ENCODE measurements at places on chromosomes 1 and 21.

DNA sequence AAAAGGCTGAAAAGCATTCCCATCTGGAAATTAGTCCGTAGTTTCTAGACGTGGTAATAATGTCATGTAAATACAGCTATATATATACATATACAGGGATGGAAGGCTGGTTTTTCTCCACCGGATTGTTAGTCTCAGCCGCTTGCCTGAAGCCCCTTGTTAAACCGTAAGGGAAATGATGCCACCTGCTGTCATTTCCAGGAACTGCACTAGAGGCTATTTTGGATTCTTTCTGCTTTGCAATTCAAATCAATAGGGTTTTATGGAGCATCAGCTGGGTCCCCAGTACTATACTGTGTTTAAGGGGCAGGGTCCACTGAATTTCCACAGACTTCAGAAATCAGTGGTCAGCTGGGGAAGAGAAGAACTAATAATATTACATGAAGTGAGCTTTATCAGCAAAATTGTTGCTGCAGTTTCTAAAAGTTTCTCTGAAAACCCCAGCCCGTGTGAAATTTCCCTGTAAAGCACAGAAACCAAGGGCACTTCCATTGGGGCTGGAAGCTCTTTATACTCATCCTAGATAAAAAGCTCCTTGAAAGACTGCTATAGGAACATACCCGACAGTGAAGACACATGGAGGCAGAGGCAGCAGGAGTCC, 33.8 kb upstream of the MPZL1 start:
- DNase-seq: peak; percentile 52

GRCh38 chr1:113980110-113980509, 836 bp downstream of the OLFML3 start:
- no peak for DNase-seq

DNA sequence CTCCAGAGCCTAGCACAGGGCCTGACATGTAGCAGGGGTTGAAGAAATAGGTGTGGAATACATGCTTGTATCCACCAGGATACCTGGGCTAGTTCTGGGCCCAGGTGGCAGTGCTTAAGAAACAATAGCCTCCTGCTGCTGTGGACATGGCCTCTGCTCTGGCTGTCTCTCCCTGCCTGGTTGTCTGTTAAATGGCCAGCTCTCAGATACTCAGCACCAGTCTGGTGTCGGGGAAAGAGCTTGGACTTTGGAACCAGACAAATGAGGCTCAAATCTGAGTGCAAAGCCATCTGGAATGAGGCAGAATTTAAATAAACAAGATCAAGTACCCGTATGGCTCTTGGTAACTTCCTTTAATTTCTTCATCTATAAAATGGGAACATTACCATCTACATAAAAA, 31.5 kb downstream of the SESN2 start:
- DNase-seq: no peak

DNA sequence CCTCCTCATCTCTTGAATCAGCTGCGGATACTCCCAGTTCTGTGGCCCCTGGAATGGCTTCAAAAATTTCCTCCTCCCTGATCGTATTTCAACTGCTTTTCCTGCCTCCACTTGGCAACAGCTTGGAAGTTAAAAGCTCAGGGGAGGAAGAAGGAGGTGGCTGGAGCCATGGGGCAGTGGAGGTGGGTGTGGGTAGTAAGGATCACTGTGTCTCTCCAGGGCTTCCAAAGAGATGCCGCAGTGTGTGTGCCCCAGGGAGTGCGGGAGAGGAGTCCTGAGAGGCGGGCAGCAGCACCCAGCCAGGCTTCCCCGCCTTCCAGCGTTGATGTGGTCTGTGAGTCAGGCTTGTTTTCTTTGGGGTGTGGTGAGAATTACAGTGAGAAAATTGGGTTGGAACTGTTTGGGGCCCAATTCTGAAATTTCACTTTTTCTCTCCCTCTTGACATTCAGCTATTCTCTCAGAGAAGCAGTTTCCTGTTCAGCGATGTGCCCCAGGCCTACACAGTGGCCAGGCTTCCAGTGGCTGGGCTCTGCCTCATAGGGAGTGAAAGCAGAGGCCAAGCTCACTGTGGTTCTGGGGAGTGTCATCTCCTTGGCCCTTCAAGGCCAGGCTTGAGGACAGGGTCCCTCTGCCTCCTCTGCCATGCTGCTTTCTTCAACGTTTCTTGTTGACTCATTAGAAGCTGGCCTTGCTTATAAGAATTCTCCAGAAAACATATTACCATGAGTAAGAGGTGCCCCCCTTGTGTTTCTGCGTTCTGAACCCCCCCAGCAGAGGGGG, 69.0 kb downstream of the PGM1 start:
- no peak for DNase-seq

GRCh38 chr1:31272369-31272768, 24.2 kb downstream of the SNRNP40 start:
- no peak for DNase-seq

DNA sequence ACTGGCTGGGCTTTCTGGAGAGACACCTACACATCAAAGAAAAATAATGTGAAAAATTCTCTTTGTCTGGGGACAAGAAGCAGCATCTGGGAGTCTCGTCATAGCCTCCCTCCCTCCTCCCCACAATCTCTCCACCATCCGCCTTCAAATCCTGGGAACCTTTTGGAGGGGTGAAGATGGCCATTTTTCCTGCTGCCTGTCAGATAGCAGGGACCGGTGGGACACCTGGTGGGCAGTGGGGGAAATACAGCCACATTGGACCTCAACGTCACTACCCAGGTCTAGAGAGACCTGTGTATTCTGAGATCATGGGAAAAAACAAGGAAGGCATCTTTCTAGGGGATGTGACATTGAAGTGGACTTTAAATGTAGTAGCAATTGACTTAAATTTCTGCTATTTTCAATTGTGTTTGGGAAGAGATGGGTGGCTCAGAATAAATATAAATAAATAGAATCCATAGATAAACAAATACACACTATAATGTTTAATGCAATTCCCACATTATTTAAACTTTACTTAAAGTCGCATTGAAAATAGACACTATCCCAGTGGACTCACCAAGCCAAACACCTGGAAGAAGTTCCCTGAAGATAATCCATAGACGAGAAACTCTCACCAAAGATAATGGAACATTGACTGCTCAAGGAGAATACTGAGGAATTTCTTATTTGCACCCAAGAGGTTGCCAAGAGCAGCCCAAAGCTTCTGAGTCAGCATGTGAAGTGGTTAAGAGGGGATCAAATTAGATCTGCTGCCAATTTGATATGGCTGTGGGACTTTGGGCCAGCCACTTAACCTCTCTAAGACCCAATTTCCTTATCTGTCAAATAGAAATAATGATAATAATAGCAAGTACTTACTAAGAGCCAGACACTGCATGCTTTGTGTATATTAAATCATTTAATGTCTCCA, 147.6 kb upstream of the CAMK1G start:
- no peak for DNase-seq

DNA sequence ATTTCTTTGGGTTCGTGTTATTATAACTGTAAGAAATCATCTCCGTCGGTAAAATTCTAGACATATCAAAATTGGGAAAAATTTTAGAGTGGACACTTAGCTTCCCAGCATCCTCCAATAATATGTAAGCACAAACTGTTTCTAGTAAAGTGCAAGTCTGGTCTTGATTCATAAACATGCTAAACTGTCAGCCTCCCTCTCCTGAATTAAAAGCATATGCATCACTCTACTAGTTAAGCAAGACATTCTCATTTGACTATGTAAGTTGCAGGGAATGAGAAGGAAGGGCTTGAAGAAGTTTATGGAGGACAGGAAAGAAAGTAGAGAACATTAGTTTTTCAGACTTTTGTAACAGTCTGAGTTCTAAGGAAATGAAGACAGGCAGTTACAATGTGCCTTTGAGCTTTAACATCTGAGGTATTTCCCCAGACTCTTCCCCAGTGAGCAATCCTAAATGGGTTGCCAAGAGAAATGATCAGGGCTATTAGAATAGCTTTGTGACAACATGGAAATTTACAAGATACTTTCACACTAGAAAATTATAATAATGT, 90.0 kb downstream of the TYW3 start:
- DNase-seq: no peak

GRCh38 chr1:90862782-90863181, 145.7 kb upstream of the BARHL2 start:
- no peak for DNase-seq

GRCh38 chr21:43343095-43343991, 83.6 kb downstream of the SIK1 start:
- no peak for DNase-seq

- no peak for DNase-seq
Observed at GRCh38 chr1:145965119-145965744, 742 bp downstream of the POLR3GL start.

DNA sequence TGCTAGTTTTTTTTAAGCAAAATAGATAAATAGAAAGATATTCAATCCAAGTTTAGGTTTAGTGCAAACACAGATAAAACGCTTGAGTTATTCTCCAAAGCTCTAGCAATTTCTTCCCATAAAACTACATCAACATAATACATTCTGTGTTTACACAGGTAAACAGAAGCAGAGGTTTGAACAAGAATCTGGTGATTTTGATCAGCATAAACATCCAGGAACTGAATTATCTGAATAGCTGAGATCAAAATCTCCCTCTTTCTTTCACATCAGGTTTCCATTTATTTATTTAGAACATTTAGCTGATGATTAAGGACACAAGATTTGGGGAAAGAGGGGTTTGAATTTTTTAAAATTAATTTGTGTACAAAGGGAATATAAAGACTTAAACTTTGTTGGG, 1564.6 kb downstream of the MRPL39 start:
- no peak for DNase-seq

- no peak for DNase-seq
Observed at GRCh38 chr1:59156526-59157199, 140.2 kb upstream of the FGGY start.

DNA sequence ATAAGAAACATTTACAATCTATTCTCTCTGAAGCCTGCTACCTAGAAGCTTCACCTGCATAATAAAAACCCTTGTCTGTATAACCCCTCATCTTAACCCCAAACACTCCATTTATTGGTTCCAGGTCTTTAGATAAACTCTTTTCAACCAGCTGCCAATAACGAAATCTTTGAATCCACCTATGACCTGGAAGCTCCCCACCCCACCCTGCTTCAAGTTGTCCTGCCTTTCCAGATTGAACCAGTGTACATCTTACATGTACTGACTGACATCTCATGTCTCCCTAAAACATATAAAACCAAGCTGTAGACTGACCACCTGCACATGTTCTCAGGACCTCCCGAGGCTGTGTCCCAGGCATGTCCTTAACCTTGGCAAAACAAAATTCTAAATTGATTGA, 50.7 kb upstream of the VWA5B1 start:
- DNase-seq: no peak

DNA sequence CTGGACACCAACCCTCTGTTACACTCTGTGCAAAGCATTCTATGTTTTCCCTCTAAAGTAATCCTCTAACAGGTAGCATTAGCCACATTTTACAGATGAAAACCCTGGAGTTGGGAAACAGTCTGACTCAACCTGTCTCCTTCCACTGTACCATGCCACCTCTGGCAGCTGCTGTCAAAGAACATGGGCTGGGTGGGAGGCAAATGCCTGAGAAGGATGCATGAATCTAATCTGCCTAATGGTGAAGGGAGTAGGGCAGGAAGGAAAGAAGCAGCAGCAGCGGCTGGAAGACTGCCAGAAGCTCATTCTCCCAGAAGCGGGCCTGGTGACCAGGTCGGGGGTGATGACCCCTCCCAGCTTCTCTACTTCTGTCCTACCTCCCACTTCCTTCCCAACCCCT, 21.7 kb downstream of the LRRC71 start:
- DNase-seq: no peak

GRCh38 chr1:50419907-50420677, 3.2 kb downstream of the DMRTA2 start:
- no peak for DNase-seq

GRCh38 chr1:228284148-228284495, 76.3 kb downstream of the OBSCN start:
- DNase-seq: no peak

DNA sequence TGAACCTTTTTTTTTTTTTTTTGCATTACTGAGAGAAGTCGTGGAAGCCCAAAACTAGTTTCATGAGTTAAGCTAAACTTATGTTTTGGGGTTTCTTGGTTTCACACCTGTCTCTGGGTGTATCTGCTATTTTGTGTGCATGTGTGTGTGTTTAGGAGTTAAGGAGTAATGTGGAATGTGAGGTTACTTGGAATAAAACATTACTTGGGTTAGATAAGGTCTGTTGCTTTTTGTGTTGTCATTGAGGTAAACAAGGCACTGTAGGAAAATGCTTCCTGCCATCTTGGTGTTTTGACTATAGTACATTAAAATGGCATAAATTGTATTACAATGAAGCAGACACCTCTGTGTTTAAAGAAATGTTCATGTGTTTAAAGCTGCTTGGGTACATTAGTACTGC, 2.9 kb downstream of the TENT5C start:
- no peak for DNase-seq

- no peak for DNase-seq
Observed at GRCh38 chr1:25442178-25442577, 11.5 kb downstream of the MACO1 start.

GRCh38 chr21:36032647-36033406, 27.5 kb downstream of the SETD4 start:
- DNase-seq: no peak

DNA sequence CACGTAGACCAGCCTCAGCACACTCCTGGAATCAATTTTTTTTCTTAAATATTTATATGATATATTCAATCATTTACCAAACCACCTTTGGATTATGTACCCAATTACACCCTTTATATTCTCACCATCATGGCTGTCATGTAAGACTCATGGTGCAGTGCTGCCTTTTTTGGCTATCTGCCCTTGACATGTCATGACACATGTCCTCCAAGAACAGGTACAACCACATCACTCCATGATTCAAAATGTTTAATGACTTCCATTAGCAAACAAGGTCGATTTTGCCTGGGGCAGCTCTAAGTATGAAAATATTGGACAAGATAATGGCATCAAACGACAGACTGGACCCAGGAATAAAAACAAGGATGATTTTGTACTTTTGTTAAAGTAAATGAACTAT, 861.1 kb upstream of the ADAMTS5 start:
- DNase-seq: no peak

GRCh38 chr1:43913051-43913501, 20.5 kb upstream of the ARTN start:
- no peak for DNase-seq

DNA sequence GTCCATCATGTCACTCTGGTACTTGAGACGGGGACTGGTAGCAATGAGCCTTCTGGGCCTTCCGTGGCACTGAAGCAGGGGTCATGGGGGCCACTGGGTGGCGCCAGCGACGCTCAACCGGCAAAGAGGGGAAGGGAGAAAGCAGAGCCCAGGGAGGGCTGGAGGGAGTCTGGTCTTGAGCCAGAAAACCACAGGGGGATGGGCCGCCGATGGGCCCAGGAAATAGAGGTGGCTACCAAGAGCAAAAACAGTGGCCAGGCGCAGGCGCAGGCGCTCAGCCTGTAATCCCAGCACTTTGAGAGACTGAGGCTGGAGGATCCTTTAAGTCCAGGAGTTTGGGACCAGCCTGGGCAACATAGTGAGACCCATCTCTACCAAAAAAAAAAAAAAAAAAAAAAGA, 21.8 kb downstream of the EXOC8 start:
- DNase-seq: no peak

- no peak for DNase-seq
Observed at GRCh38 chr1:75426688-75427087, 184.2 kb downstream of the SLC44A5 start.
